ENCODE measurements at places on chromosomes 7 and 10.

DNA sequence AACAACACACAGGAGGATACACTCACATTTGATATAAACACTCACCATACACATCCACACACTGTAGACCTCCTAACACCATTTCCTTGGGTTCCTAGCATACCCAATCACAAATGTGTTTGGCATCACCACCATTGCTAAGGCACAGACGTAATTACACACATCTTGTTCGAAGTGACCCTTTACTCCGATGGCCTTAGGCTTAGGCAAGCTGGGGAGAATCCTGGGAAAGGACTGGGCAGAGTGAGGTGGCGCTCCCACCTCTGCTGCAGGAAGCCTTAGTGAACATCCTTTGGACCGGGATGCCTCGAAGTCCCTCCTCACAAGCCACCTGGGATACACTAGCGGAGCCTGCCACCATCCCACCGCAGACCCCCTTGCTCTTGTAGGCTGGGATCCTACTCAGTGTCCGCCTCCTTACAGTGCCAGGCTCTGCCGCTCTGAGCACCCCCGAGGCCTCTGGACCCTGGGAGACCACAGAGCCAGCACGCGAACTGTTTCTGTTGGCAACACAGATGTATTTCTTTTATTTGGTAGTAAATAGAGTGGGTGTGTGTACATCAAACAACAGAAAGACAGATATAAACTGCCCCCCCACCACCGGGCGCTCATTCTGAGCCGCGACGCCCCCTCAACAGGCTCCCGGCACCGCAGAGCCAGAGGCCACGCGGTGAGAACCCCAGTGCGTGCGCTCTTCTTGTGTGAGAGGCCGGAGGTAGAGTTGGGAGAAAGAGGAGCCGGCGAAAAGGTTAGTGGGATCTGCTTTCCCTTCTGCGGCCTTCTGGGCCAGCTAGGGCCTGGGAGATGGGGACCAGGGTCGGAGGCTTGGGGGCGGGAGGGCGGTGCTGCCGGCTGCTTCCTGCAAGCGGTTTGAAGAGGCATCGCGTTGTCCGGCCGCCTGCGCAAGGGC, 5.9 kb upstream of the HMX2 start:
- DNase-seq: no peak

DNA sequence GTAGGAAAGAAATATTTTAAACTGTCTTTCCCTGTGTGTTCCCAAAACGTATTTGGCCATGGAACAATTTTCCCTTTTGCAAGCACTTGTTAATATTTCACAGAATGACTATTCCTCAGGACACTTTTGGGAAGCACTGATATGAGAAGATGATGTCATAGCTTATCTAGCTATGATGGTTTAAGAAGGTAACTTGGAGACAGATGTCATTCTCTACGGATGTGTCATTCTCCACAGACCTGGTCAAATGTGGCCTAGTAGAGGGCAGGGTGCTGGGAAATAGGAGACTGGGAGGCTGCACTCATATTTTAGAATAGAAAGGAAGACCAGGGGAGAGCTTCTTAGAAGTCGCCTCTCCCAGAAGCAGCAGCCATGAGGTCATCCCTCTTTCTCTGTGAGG, 220.7 kb upstream of the GLI3 start:
- no peak for DNase-seq

- no peak for DNase-seq
Observed at GRCh38 chr10:95214369-95214768, 20.3 kb downstream of the ACSM6 start.

DNA sequence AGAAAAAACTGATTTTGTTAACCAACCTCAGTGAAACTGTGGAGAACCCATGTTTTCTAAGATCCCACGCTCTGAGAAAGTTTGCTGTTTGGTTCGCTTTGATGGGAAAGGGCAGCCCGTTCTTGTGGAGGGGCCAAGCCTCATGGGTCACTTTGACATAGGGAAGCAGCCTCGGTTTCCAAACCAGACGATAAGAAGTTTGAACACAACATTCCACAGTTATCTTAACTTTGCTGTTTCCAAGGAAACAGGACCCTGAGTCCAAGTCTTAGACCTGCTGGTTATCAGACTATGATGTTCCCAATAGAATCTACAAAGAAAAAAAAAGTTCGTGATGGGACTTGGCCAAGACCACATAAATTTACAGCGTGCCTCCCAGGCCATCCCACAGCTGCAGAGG, 182.3 kb downstream of the NRP1 start:
- DNase-seq: no peak

- no peak for DNase-seq
Observed at GRCh38 chr7:137960020-137960419, 41.9 kb downstream of the CREB3L2 start.

- no peak for DNase-seq
Observed at GRCh38 chr10:100776671-100777070, 31.3 kb downstream of the PAX2 start.
